ENCODE measurements at places on chromosomes 12 and 14.

DNA sequence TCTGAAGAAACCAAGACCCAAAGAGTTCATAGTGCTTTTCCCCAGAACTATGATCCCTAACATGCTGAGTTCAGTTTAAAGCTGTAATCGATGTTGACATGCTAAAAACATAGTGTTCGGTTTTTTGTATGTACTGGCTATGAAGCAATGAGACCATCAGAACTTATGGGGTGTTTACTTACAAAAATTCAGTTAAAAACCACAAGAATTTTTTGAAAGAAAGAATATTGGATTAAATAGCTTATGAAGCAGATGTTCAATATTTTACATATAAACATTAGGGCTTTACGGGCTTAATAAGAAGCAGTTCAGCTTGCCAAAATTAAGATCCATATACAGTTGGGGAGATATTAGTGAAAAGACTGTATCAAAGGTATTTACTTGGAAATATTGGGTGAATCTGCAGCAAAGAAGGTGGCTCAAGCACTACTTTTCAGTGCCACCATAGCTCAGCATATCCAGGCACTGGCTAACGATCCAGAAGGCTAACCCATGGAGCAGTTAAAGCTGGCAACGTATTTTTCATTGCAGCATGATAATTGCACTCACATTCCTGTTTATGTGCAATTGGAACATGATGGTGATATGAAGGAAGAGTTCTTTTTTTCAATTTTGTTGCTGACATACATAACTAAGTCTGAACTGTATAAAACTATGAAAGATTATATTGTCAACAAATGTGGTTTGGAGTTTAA is 125.9 kb downstream of the EFCAB11 start:
- DNase-seq = no peak

DNA sequence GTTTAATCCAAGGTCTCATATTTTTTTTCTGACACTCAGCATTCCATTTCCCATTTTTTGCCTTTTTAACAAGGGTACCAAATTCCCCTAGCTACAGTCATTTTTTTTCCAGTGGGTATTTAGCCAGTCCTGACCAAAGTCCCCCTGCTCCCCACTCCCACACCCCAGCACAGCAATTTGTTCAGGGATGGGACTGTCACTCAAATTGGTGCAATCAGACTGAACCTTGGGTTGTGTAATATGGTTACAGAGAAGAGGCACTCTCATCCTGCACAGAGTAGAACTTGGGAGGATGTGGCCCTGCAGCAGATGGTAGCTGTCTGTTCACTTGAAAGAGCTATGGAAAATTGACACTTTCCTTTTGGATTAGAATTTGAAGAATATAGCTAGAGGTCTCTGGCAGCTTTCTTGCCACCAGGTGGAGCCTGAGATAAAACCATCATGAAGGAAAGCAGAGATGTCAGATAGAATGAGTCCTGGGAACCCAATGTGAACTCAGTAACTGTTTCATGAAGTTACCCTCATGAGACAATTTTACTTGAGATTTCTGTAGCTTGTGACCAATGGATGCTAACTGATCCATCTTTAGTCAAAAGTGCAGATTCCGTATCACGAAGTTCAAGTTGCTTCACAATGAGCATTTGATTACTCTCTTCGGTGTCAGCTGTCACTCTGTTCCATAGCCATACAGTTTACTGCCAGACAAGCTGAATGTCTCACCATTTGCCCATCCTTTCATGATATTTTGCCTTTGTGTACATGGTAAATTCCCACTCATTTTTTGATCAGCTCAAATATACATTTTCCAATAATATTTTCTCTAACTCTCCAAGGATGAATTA is 394.0 kb upstream of the SYT1 start:
- no peak for DNase-seq

- DNase-seq = no peak
Measured at GRCh38 chr14:81392976-81393643, 7.0 kb downstream of the STON2 start.

DNA sequence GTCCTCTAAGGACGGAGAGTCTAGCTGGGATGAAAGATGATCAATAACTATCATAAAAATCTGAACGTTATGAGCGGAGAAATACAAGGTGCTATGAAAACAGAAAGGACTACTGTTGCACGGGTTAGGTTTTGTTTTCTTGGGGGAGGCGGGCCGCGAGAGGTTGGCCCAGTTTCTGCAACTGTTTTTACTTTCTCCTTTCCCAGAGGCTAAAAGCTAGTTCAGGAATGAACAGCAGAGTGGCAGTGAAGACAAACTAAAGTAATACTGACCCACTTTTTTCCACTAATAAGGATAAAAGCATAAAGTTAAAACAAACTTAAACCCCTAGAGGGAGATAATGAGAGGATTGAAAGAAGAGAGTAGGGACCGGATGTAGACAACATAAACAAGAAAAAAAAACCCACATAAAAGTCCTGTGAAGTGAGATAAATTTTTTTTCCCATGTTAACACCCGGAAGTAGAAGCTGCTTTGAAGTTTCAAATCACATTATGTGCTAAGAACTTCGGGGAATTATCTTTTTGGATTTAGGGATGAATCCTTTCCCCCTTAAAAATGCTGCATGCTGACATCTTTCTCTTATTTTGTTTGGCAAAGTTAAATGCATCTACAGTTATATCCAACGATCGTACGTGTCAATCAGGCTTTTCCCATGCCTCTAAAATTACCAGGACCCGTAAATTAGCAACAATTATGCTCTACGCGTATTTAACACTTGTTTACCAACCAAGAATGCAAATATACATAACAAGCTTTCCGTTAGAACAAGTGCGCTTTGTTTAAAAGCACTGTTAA is 1.0 kb upstream of the CDK17 start:
- DNase-seq = peak; percentile 39

DNA sequence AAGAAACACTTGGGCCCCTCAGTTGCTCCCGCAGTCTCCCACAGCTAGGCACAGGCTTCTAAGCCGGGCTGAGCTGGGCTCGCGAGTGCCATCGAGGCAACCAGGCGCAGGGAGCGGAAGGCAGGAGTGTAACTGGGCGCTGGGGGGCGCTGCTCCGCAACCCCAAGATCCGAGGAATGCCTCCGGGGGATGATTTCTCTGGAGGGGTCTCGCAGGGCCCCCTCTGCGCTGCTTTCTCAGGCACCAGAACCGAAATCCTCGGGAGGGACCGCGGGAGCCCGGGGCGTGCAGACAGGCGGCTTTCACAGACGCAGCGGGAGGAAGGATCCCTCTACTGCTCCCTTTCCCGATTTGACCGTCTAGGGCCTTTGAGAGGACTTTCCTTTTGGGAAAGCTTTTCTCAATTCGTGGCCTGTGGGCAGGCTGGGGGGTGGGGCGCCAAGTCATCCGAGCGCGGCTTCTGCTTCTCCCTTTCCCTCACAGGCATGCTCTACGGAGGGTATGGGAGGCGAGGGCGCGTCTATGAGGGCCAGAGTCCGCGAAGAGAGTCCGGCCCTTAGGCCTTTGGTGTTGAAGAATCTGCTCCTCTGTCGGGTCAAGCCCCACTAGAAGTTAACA is 4.3 kb upstream of the NKX2-1 start:
- DNase-seq = no peak

DNA sequence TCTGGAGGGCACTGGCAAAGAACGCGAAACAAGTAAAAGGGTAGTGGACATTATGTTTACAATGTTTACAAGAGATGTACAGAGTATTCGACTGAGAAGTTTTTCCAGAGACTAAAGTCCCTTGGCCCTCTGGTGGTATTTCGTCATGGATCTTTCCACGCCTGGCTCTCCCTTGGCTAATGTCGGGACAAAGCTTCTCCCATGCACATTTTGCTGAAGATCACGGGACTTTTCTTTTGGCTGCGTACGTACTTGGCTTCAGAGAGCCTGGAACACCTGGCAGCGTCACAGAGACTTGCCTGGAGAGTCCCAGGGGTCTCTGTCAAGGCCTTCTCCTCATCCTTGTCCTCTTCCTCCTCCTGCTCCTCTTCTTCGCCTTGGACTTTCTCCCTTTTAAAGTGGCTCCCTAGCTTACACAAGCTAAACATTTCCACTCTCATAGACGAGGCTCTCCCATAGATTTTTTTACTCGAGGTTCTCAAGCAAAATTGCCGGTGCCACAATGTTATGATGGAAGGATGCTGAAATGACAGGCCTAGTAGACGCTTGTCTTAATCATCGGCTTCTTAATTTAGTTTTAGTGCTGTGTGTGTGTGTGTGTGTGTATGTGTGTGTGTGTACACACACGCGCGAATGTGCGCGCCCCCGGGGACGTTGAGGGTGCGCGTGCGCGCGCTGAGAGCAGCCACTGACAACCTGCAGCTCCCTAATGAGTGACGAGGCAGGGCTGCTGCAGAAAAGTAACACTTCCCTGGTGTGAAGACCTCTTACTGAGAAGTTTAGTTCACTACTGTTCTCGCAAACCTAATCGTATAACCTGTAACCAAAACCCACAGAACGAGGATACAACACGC is 4.9 kb upstream of the FOXG1 start:
- DNase-seq = no peak

GRCh38 chr12:75784591-75784990 is 247.0 kb downstream of the PHLDA1 start:
- no peak for DNase-seq

- no peak for DNase-seq
Measured at GRCh38 chr12:94714378-94715114, 64.2 kb upstream of the TMCC3 start.

GRCh38 chr12:80121661-80122060 is 22.3 kb downstream of the OTOGL start:
- no peak for DNase-seq

GRCh38 chr12:107447336-107447735 is 238.3 kb upstream of the PWP1 start:
- no peak for DNase-seq

GRCh38 chr14:82385048-82385447 is 851.4 kb upstream of the SEL1L start:
- DNase-seq = no peak

GRCh38 chr14:104103446-104104075 is 18.1 kb downstream of the ASPG start:
- DNase-seq = no peak

DNA sequence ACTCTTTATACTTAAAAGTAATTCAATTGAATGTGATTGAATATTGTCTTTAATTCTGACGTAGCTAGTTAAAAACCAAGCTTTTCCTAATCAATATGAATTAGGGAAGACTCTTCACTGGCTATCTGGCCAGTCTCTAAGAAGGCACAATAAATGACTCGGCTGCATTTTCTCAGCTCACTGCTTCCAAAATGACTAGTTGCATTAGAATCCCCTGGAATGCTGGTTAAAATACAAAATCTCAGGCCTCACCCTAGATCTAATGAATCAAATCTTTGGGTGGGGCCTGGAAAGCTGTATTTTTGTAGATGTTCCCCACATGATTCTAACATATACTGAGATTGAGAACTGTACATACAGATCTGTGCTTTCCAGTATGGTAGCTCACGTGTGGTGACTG is 242.1 kb downstream of the CHST11 start:
- DNase-seq = no peak

- DNase-seq = no peak
Measured at GRCh38 chr14:105495101-105495989, 4.3 kb downstream of the TEDC1 start.

- DNase-seq = no peak
Measured at GRCh38 chr14:59086241-59086882, 102.1 kb upstream of the DAAM1 start.

DNA sequence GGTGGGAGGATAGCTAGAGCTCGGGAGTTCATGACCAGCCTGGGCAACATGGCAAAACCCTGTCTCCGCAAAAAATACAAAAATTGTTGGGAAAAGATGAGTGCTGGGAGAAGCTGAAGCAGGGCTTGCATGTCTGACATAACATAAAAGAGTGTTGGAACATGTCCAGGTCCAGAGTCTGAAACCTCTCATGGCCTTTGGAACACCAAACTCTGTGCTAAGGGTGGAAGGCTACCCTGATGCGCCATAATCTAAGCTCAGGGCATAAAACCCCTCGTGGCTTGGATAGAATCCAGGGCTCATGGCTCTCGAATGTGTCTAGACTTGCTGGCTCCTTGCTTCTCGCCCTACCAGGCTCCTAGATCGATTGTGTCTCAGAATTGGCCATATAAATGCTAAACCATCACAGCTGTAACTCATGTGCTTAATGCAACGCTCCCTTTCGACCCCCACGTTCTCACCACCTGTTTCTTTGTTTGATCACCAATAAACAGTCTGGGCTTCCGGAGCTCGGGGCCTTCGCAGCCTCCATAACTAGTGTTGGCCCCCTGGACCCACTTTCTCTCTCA is 6.7 kb upstream of the CLEC7A start:
- no peak for DNase-seq

GRCh38 chr12:84757978-84758377 is 154.6 kb downstream of the SLC6A15 start:
- no peak for DNase-seq

- no peak for DNase-seq
Measured at GRCh38 chr14:77180726-77181602, 634 bp upstream of the TMEM63C start.

- no peak for DNase-seq
Measured at GRCh38 chr12:87383680-87384079, 645.5 kb downstream of the C12orf50 start.

- DNase-seq = no peak
Measured at GRCh38 chr12:76450690-76451089, 102.5 kb upstream of the BBS10 start.

DNA sequence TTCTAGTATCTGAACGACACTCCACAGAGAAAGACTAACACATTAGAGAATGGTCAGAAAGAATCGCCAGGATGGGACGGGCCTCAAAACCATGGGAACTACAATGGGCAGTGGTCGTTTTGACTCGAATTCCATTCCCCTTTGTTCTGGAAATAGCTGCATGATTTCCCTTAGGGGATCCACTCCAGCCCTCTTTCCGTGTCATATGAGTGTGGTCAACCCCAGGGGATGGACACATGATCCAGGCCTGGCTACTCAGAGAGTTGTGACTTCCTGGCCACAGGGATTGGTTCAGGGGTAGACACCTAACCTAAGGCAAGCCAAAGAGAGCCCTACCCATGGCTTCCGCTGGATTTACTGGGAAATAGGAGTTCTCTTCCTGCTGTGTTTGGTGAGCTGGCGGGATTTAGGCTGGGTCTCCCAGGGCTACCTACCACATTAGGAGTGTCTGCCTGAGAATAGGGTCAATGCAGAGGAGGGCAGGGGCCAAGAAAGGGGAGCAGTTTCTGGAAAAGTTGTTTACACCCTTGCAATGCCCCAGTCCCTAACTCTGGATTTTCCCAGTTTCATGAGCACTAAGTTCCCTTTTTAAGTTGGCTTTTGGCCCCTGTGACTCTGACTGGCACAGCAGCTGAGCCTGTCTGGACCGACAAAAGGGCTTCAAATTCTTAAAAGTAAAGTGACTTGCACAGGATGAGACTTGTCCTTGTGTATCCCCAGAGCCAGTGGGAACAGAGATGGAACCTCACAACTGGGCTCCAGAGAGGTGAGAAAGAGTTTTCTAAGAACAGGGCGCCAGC is 28.1 kb upstream of the GPATCH2L start:
- DNase-seq = no peak

GRCh38 chr14:31937730-31938346 is 139.3 kb upstream of the ARHGAP5 start:
- peak; percentile 83 for DNase-seq
